Glomerular endothelial cell (primary cell): ENCODE measurements at places on chromosomes 6 and 20. TPM values are rescaled to one million over a fixed set of nuclear protein-coding genes. Genes with fewer than 3 reads are reported as not detected.

DNA sequence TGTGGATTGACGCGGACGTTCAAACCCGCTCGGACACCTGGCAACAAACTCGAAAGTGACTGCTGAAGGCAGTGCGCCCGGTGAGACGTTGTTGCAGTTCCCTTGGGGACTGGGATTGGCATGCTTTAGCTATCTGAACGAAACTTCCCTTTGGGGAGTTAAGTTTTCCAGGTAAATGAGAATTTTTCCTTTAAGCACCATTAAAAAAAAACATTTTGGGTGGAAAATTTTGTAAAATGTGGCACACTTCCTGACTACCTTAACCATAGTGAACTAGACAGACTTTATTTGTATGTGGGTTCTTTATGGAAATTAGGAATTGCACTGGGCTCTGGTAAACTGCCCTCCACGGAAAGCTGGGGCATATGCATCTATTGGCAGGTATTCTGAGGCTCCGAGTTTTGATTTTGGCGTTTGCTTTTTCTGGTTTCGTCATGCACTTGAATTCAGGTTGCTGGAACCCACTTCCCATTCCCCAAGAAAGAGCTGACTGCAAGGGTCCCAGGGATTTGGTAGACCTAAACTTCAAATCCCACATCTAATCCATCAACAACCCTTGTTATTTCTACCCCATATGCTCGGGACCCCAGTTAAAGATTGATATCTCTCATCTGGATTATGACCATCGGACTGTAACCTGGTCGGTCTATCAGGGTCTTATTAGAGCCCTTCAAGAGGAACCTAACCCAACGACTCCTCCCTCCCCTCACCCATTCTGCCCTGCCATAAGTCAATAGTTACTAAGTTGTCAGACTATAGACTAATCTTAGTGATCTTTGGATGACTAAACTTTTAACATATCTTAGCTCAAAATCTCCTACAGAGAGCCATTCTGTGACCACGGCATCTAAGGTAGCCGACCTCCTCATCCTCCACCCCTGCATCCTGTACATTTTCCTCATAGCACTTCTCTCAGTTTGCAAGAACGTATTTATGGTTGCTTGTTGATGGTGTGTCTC is 800 bp upstream of the DYNLT1 start:
- no peak for DNase-seq

C2 gene
- not detected in 2 replicates for total RNA-seq

- DNase-seq, result no peak
Measured at GRCh38 chr6:110625883-110626282, 149.5 kb upstream of the SLC22A16 start.

SLC24A3 gene
- total RNA-seq, result 0.18 TPM in 1 of 2 replicates, not detected in the other

PKHD1 gene
- total RNA-seq, result 0.06 and 0.53 TPM in 2 replicates

DNA sequence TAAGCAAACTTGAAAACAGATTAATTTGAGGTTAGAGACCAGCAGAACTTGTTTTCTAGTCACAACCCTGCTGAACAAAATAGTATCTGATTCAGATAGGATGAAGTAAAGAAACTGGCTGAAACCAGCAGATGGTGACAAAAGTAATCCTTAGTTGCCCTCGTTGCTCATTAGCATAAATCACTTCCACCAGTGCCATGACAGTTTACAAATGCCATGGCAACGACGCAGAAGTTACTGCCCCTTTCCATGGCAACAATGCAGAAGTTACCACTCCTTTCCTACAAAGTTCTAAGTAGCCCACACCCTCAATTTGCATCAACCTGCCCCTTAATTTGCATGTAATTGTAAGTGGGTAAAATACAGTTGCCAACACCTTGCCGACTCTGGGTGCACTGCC is 23.7 kb downstream of the SNRPB start:
- DNase-seq, result no peak

DNA sequence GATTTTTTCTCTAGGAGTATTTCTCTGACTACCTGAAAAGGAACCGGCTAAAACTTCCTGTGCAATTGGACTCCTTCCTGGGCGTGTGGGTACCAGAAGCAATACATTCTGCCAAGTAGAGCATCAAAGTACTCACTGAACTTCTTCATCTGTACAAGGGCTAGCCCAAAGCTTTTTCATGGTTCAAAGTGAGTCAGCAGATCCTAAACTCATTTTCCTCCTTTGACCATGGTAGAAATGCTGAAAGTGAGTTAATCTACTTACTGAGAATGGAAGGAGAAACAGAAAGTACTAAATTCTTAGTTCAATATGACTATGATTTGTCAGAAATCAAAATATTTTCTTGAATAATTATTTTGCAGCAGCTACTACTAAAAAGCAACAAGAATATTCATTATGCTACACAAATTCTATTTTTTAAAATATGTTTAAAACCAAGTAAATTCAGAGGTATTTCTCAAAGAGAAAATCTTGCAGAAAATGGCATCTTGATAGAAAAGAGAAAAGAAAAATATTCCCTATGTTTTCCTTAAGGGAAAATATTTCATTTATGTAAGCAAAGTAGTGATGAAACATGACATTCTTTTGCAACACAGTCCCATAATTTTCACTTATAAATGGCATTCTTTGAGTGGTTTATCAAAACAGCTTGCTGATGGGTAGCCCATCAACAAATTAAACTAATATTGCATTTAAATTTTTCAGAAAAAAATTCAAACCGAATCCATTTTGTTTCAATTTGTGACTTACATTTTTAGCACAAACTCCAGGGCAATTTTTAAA is 3.7 kb upstream of the BEND6 start:
- DNase-seq, result no peak
